GM23338 (cell line): ENCODE measurements at places on chromosomes 16 and 17. TPM values are rescaled to one million over a fixed set of nuclear protein-coding genes. Genes with fewer than 3 reads are reported as not detected.

The AANAT gene
- 0.28 and 1.3 TPM in 2 replicates for total RNA-seq

The CCR7 gene
- total RNA-seq = 0.59 TPM in 1 of 2 replicates, not detected in the other

The CD68 gene
- total RNA-seq = 0.62 TPM in 1 of 2 replicates, not detected in the other

The TPSB2 gene
- not detected in 2 replicates for total RNA-seq

The PRSS33 gene
- total RNA-seq = 0.47 and 1.4 TPM in 2 replicates

The DNAAF1 gene
- total RNA-seq = 0.42 TPM in 1 of 2 replicates, not detected in the other

The BAHCC1 gene
- 1.1 and 1.8 TPM in 2 replicates for total RNA-seq

The TMED6 gene
- not detected in 2 replicates for total RNA-seq

The PLEKHG4 gene
- total RNA-seq = 10.3 and 17.1 TPM in 2 replicates

The KRTAP4-2 gene
- total RNA-seq = not detected in 2 replicates

The PTGES3L gene
- 2.3 and 7.7 TPM in 2 replicates for total RNA-seq

The TBKBP1 gene
- total RNA-seq = 10.6 and 12.1 TPM in 2 replicates

The KRT9 gene
- total RNA-seq = not detected in 2 replicates

The FN3K gene
- 11.0 and 12.9 TPM in 2 replicates for total RNA-seq

The ASPHD1 gene
- total RNA-seq = 11.3 and 20.6 TPM in 2 replicates

The NLGN2 gene
- 26.8 and 38.7 TPM in 2 replicates for total RNA-seq

The OTOP2 gene
- not detected in 2 replicates for total RNA-seq

The C1QTNF8 gene
- not detected in 2 replicates for total RNA-seq

The TBC1D3E gene
- total RNA-seq = not detected in 2 replicates

The RNF222 gene
- total RNA-seq = 0.07 and 0.31 TPM in 2 replicates

The PAM16 gene
- total RNA-seq = 84.1 and 113 TPM in 2 replicates

The TMEM114 gene
- total RNA-seq = 0.52 TPM in 1 of 2 replicates, not detected in the other

The ZNF750 gene
- total RNA-seq = 0.17 TPM in 1 of 2 replicates, not detected in the other

The VMO1 gene
- 0.38 TPM in 1 of 2 replicates, not detected in the other for total RNA-seq

The SLC16A6 gene
- total RNA-seq = 0.35 TPM in 1 of 2 replicates, not detected in the other

The PPP1R1B gene
- 1.5 and 3.4 TPM in 2 replicates for total RNA-seq

The CACNG5 gene
- 2.7 and 3.3 TPM in 2 replicates for total RNA-seq

The KCNJ18 gene
- total RNA-seq = not detected in 2 replicates

The FNDC8 gene
- total RNA-seq = not detected in 2 replicates

The RAPGEFL1 gene
- 10.4 and 14.0 TPM in 2 replicates for total RNA-seq

The PGP gene
- 59.3 and 80.3 TPM in 2 replicates for total RNA-seq

The CENPV gene
- total RNA-seq = 300 and 312 TPM in 2 replicates

The CMTM1 gene
- 1.4 TPM in 1 of 2 replicates, not detected in the other for total RNA-seq

The CD79B gene
- 1.3 and 3.0 TPM in 2 replicates for total RNA-seq

The RNF157 gene
- total RNA-seq = 11.7 and 13.8 TPM in 2 replicates

The CDR2 gene
- 39.3 and 43.7 TPM in 2 replicates for total RNA-seq

The USP43 gene
- 7.2 and 12.5 TPM in 2 replicates for total RNA-seq

The MMP28 gene
- not detected in 2 replicates for total RNA-seq

The CTRB1 gene
- not detected in 2 replicates for total RNA-seq

The COPZ2 gene
- total RNA-seq = not detected in 2 replicates

The POLR3E gene
- total RNA-seq = 109 and 141 TPM in 2 replicates

The CLEC19A gene
- total RNA-seq = not detected in 2 replicates

The PAFAH1B1 gene
- total RNA-seq = 68.5 and 69.9 TPM in 2 replicates
